A549 treated with CORT108297 at 1 μM for 4 hours (cell line): ENCODE measurements at places on chromosomes 1 and 21. TPM values are rescaled to one million over a fixed set of nuclear protein-coding genes. Genes with fewer than 3 reads are reported as not detected.

The SPRR2B gene
- not detected in 5 replicates for total RNA-seq

The C1orf115 gene
- 4.1 to 6.3 TPM (median 5.5 TPM) in 5 replicates for total RNA-seq

The CADM3 gene
- total RNA-seq = 0.03 to 0.24 TPM (median 0.12 TPM) in 5 replicates

The CRNN gene
- not detected in 5 replicates for total RNA-seq

The TRPM2 gene
- 7.0 to 11.9 TPM (median 9.0 TPM) in 5 replicates for total RNA-seq

The PCP4L1 gene
- total RNA-seq = 0.06 to 0.13 TPM (median 0.07 TPM) in 4 of 5 replicates, not detected in the other

The GRHL3 gene
- total RNA-seq = 0.48 to 0.79 TPM (median 0.54 TPM) in 5 replicates

The ROR1 gene
- 8.9 to 11.1 TPM (median 10.1 TPM) in 5 replicates for total RNA-seq

The CFAP141 gene
- 0.29 TPM in 1 of 5 replicates, not detected in the others for total RNA-seq

The KCNH1 gene
- total RNA-seq = 2.1 to 3.5 TPM (median 2.6 TPM) in 5 replicates

The DCST1 gene
- 0.07 to 0.08 TPM in 2 of 5 replicates, not detected in the others for total RNA-seq

The UTS2 gene
- total RNA-seq = not detected in 5 replicates

The SPOCD1 gene
- 4.0 to 6.3 TPM (median 4.6 TPM) in 5 replicates for total RNA-seq

The CEP170 gene
- total RNA-seq = 24.0 to 37.9 TPM (median 27.7 TPM) in 5 replicates

The IFI16 gene
- total RNA-seq = 3.2 to 6.1 TPM (median 4.2 TPM) in 5 replicates

The USP16 gene
- total RNA-seq = 20.6 to 30.8 TPM (median 22.0 TPM) in 5 replicates

The UBL4B gene
- total RNA-seq = not detected in 5 replicates

The KRTAP8-1 gene
- total RNA-seq = not detected in 5 replicates

The SYT14 gene
- 0.02 to 0.06 TPM (median 0.06 TPM) in 5 replicates for total RNA-seq

The DSCAM gene
- not detected in 5 replicates for total RNA-seq

The TINAGL1 gene
- total RNA-seq = 0.45 to 0.92 TPM (median 0.72 TPM) in 5 replicates

The ZMYND12 gene
- 0.34 to 0.58 TPM (median 0.39 TPM) in 5 replicates for total RNA-seq

The HYI gene
- total RNA-seq = 13.3 to 18.1 TPM (median 16.7 TPM) in 5 replicates

The S100A11 gene
- total RNA-seq = 1,747 to 1,911 TPM (median 1,855 TPM) in 5 replicates

The PTPRF gene
- total RNA-seq = 80.8 to 120 TPM (median 98.1 TPM) in 5 replicates

The FCRL6 gene
- not detected in 5 replicates for total RNA-seq

The CD5L gene
- not detected in 5 replicates for total RNA-seq

The TRIM67 gene
- 0.14 to 0.25 TPM (median 0.20 TPM) in 5 replicates for total RNA-seq

The NPHS2 gene
- not detected in 5 replicates for total RNA-seq

The SLFNL1 gene
- 0.02 to 0.09 TPM (median 0.05 TPM) in 4 of 5 replicates, not detected in the other for total RNA-seq

The HPDL gene
- total RNA-seq = 3.1 to 5.3 TPM (median 4.7 TPM) in 5 replicates

The EGLN1 gene
- 44.0 to 57.8 TPM (median 54.2 TPM) in 5 replicates for total RNA-seq

The CD52 gene
- not detected in 5 replicates for total RNA-seq

The ADAMTSL4 gene
- 3.0 to 5.6 TPM (median 4.6 TPM) in 5 replicates for total RNA-seq

The SFN gene
- total RNA-seq = 478 to 638 TPM (median 601 TPM) in 5 replicates

The SPRR2E gene
- total RNA-seq = not detected in 5 replicates

The DDX59 gene
- 11.8 to 18.7 TPM (median 14.2 TPM) in 5 replicates for total RNA-seq

The LAMB3 gene
- 20.5 to 25.5 TPM (median 22.0 TPM) in 5 replicates for total RNA-seq

The PADI3 gene
- 1.1 to 1.7 TPM (median 1.5 TPM) in 5 replicates for total RNA-seq

The RIIAD1 gene
- 0.27 TPM in 1 of 5 replicates, not detected in the others for total RNA-seq

The SLC22A15 gene
- total RNA-seq = 0.50 to 0.93 TPM (median 0.66 TPM) in 5 replicates

The HSF2BP gene
- total RNA-seq = 1.8 to 2.7 TPM (median 1.9 TPM) in 5 replicates

The ETS2 gene
- 72.3 to 84.7 TPM (median 76.9 TPM) in 5 replicates for total RNA-seq

The SRP9 gene
- total RNA-seq = 243 to 352 TPM (median 251 TPM) in 5 replicates

The C2CD2 gene
- 7.2 to 10.4 TPM (median 8.6 TPM) in 5 replicates for total RNA-seq

The BATF3 gene
- total RNA-seq = 20.0 to 35.4 TPM (median 33.7 TPM) in 5 replicates

The GIPC2 gene
- 0.02 to 0.05 TPM (median 0.03 TPM) in 4 of 5 replicates, not detected in the other for total RNA-seq

The PIP5K1A gene
- 42.3 to 54.3 TPM (median 44.7 TPM) in 5 replicates for total RNA-seq

The TATDN3 gene
- total RNA-seq = 11.4 to 15.5 TPM (median 12.1 TPM) in 5 replicates
